Nephron progenitor cell (in vitro differentiated cells): ENCODE measurements at places on chromosomes 3 and 15.

GRCh38 chr3:155416500-155417118, 123.1 kb upstream of the STRIT1 start:
- no peak for DNase-seq

GRCh38 chr3:65961733-65962132, 77.0 kb downstream of the MAGI1 start:
- no peak for DNase-seq

DNA sequence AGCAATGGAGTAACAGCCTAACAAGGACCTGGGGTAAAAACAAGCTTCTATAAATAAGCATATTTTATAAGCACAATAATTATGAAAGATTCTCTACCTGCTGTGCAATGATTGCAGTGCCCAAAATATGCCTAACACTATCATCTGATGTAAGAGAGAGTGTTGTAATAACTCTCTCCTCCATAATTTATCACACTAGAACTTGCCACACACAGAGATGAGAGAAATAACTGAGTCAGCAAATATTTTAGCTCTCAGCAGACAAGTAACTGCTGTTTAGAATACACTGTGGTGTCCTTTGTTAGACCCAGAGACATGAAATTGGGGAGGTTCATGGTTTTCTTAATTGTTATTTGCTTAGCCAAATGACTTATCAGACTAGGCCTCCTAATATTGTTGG, 105.3 kb upstream of the ACP3 start:
- no peak for DNase-seq

DNA sequence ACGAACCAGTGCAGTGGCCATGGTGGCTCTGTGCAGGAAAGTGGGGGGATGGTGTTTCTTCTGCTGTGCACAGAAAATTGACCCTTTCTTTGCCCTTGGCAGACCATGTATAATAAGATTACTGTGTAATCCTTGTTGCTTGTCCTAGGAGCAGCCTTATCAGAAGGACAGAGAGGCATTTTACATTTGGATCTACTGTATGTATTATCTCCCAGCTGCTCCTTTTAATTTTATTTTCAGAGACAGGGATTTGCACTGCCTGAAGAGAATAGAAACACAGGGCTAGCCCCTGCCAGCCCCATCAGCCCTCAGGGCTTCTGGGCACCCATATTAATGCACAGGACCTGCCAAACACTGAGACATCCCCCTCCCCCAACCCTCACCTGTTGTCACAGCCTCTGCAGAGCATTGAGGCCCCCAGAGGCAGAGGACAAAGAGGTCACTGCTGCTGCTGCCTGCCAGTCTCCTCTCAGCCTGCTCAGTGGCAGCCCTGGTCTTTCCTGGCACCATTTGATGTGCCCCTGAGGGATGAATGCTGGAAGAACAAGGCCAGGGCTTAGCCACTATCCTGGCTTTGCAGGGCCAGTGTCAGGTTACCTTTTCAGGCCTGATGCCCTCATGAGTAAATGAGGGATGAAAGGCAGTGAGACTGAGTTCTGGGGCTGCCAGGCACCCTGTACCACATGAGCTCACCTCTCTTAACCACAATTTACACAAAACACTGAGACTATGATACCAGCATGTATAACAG, 533.4 kb downstream of the NTRK3 start:
- DNase-seq, result no peak

- no peak for DNase-seq
Observed at GRCh38 chr3:31367518-31367917, 165.2 kb upstream of the STT3B start.

- no peak for DNase-seq
Observed at GRCh38 chr3:28924744-28925360, 356.0 kb upstream of the RBMS3 start.
